ENCODE measurements at places on chromosomes 7 and 10.

GRCh38 chr10:50501478-50501877 lies 122.3 kb downstream of the SGMS1 start:
- DNase-seq = peak; percentile 34

GRCh38 chr10:99467236-99467999 lies 37.0 kb upstream of the GOT1 start:
- no peak for DNase-seq

- no peak for DNase-seq
These were observed 504.4 kb downstream of the TCERG1L start for GRCh38 chr10:130807096-130807495.

- DNase-seq = no peak
These were observed 140.1 kb downstream of the ZFAND4 start for GRCh38 chr10:45532480-45532879.

- DNase-seq = no peak
These were observed 9.7 kb upstream of the ANLN start for GRCh38 chr7:36379831-36380504.

DNA sequence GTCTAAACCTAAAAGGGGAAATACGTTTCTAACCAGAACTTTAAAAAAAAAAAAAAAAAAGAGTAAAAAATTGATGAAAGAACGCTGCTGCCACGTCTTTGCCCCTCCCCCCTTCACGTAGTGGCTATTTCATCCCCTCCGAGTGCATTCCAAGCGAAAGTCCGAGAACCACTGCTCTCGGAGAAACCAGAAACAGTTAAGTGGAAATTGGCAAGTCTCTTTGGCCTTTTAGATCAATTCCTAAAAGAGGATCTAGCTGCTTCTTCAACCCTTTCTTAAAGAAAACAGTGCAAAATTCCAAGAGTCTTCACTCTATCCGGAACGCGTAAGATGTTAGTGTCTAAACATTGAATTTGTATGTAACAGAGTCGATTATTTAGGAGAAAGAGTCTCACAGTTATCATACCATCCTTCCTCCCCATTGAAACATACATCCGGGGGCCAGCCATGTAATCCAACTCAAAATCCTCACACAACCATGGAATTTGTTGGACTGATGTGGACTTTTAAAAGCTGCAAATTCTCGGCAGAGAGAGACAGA lies 1.1 kb downstream of the P4HA1 start:
- DNase-seq = peak; percentile 84

GRCh38 chr7:116100626-116101025 lies 70.1 kb upstream of the TFEC start:
- no peak for DNase-seq

DNA sequence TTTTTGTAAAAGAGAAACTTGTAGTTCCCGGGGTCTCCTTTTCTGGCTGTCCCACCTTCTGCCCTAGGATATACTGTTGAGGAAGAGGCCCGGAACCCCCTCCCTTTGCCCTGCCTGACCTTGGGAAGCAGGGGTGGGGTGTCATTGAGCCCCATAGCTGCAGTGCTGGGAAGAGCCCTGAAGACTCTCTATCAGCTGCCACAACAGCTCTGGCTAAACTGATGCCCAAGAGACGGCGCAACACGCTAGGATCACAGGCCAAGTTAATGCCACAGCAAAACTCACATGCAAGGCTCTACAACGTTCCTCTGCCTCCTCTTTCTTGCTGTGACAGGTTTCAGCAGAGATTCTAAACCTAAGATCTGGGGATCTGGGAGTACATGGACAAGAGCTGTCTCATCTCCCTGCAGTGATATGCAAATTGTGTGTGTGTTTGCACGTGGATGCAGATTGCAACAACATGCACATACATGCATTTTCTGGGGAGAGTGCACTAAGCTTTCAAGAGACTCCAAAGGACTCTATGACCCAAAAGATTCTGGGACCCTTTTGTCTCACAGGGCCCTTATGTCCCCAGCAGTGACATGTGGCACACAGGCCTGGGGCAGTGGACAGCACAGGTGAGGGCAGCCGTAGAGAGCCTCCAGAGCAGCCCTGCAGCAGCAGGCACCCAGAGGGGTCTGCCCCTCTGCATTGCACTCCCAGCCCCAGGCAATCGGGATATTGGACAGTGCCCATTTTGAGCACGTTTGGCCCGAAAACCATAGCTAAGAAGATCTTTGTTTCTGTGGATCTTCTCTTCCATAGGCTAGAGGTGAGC lies 2.5 kb downstream of the RASSF4 start:
- no peak for DNase-seq

- DNase-seq = peak; percentile 9
These were observed 590.9 kb upstream of the MGMT start for GRCh38 chr10:128875956-128876736.

DNA sequence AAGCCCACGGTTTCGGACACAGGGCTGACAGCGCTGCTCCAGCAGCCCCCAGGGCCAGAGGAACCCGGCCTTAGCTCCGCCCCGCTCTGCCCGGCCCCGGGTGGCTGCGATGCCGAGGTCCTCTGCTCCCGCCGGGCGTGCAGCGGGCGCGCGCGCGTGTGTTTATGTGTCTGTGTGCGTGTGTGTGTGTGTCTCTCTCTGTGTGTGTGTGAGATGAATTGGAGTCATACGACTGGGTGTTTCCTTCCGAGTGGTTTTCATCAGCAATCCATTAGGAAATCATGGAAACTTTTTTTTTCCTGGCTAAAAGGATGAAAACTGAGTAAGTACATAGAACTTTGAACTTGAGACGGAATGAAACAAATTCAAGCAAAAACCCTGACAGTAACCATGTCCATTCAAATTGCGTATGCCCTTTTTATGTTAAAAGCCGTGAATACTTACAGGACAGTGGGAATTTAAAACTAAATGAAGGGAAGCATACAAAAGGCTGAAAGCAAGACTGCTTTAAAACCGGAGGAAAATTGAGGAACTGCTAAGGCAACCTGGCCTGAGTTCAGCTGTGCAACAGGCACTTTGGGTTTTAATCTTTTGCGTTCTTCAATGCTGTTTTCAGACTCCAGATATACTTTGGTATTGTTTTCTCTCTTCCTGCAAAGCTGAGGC lies at the start of gene CPED1:
TSS of gene CPED1 (plus strand) at position 121 of the 666 bp plus-strand sequence. CDS start 911 bp downstream, outside the sequence.
- peak; percentile 66 for DNase-seq

GRCh38 chr10:29297678-29298077 lies 8.8 kb downstream of the LYZL1 start:
- DNase-seq = peak; percentile 13

DNA sequence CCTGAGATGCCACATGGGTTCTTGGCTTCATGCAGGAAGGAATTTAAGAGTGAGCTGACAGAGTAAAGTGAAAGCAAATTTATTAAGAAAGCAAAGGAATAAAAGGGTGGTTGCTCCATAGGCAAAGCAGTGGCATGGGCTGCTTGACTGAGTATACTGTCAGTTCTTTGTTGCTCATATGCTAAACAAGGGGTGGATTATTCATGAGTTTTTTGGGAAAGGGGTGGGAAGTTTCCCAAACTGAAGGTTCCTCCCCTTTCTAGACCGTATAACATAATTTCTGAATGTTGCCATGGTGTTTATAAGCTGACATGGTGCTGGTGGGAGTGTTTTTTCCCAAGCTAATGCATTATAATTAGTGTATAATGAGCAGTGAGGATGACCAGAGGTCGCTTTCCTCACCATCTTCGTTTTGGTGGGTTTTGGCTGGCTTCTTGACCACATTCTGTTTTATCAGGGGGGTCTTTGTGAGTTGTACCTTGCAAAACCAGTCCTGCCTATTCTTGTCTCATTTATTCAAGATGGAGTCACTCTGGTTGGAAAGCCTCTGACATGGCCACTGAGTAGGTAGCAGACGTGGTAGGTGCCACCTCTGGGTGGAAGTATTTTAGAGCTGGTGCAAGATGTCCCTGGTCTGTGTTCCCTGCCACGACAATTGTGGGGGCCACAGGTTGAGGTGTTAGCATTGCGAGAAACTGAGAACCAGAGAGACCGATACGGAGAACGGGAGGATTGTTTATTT lies 107.5 kb upstream of the SDK1 start:
- DNase-seq = peak; percentile 52

DNA sequence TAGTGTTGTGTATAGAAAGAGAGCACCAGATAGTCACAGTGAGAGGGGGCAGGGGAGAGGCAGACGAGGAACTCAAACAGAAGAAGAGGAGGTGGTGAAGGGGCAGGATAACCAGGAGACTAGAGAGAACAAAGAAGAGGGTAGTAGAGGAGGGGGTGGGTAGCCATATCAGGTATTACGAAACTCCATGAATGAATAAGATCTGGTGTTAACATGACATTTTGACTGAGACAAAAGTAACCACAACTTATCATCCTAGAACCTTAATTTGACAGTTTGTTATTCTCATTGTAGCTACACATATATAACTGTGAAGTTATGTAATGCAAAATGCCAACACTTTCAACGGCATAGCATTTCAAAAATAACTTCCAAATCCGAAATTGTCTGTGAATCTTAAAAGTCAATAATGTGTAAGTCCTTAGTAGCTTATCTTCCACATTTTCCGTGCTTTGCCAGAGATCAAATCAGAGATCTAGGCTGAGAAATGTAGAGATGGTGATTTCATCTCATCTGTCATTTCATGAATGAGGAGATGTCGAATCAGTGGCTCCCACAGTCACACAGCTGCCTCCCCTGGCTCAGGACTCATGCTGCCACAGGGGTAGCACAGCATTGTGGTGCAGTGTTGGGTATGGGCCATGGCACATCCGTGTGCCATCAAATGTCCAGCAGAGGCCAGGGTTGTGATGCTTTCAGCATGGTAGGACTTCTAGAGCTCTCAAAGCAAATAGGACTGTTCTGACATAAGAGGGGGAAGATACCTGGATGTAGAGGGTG lies 202.1 kb downstream of the HECW1 start:
- DNase-seq = no peak

DNA sequence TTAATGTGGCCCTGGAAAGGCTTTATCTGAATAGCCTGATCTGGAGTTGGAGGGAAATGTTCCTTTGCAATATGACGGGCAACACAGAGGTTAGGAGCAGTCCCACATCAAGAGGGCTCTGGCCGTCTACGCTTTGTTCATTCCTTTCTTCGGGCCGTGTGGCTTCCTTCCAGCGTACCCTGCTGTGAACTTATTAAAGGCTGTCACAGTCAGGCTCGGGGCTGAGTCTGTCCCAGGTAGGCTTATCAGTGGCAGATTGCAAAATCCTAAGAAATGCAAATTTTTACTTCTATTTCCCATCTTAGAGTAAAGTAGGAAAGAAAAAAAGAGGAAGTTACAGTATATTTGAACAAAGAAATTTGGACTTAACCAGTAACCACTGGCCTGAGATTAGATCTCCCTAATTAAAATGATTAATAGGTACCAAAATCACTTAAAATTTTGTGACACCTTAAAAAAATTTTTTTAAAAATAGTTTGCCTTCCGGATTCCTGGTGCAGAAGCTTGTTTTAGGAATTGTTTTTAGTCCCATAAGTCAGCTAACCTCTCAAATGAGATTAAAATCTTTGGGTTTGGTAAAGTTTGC lies 453.1 kb upstream of the MKI67 start:
- DNase-seq = no peak

DNA sequence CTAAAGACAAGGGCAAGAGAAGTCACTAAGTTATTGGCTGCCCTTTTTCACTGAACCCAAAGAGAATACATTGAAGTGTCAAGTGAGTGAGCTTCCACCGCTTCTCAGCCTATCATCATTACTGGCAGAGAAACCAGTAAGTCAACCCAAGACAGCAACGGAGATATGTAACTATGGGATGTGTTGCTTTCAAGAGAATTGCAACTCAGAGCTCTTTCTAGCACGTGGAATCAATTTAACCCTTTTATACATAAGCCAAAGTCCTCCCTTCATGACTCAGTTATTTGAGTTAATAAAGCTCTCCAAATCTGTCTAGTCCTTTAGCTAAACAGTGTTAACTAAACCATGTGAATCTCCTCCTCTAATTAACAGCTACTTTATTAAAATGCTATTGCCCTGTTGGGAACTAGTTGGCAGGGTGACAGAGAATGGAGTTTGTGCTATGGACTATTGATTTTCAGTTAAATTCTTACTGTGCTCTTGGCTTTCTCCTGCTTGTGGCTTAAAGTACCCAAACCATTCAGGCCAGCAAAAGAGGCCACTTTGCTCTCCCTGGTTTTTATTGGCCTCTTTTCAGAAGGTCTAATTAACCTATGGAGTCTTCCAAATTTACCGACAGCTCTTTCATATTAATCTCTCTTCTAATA lies 287.7 kb downstream of the NRG3 start:
- no peak for DNase-seq

DNA sequence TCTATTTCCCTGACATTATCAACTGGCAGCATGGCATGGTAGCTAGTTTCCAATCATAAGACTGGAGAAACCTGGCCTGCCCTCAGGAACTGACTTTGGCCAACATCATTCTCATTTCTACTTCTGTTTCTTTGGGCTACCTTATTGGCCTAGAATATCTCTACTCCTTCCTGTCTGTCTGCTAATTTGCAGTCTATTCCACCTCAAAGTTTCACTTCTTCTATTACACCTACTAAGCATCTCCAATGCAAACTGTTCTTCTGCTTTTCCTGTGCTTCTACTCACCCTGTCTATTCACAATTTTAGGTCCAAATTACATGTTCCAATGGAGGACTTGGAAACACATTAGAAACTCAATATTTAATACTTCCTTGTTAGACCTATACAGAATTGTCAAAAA lies 65.6 kb downstream of the ZNF503 start:
- no peak for DNase-seq

GRCh38 chr10:69515699-69516259 lies 57.4 kb downstream of the NEUROG3 start:
- peak; percentile 84 for DNase-seq

Data from astrocyte of the hippocampus (primary cell).